ENCODE measurements at places on chromosomes 5 and 9. TPM values are rescaled to one million over a fixed set of nuclear protein-coding genes. Genes with fewer than 3 reads are reported as not detected.

Gene CKMT2
- total RNA-seq, result 0.29 TPM

Gene CAMSAP1
- total RNA-seq, result 16.1 TPM

Gene MELK
- total RNA-seq, result 33.4 TPM

Gene PCDHB9
- total RNA-seq, result 0.18 TPM

Gene PCDHB5
- total RNA-seq, result under 0.01 TPM

Gene SSBP2
- total RNA-seq, result 30.6 TPM

Gene ABLIM3
- total RNA-seq, result 47.0 TPM

Gene TICAM2
- 9.5 TPM for total RNA-seq

Gene ELOVL7
- total RNA-seq, result not detected

Gene CER1
- total RNA-seq, result not detected

Gene FLT4
- not detected for total RNA-seq

Gene C9
- not detected for total RNA-seq

Gene CFAP157
- not detected for total RNA-seq
